ENCODE measurements at places on chromosomes 5 and 9.

DNA sequence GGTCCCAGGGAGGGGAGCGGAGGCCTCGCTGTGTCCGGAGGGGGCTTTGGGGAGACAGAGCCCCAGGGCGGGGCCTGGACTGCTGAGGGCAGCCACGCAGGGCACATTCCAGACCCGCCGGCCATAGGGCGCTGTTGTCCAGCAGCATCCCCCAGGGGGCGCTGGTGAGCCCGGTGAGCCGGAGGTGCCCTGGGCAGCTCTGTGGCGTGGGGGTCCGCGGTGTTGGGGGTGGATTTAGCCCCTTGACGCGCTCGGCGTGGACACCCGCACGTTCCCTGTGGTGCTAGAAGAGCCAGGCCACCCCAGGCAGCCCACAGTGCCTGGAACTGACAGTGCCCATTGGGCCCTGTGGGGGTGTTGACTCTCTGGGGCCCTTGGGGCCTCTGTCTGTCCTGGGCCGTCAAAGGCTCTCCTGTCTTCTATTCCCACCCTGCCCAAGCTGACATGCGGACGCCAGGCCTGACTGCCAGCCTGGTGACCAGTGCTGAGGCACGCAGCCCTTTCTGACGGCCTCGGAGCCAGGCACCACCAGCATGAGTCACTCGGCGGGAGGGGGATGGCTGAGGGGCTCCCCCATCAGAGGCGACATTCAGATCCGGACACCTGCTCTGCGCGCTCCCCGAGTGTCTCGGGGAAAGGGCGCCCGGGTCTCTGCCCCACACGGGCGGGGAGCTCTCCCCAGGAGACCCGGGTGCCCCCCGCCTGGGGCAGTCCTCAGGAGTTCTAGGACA lies 23.9 kb downstream of the TPPP start:
- DNase-seq = peak; percentile 16

DNA sequence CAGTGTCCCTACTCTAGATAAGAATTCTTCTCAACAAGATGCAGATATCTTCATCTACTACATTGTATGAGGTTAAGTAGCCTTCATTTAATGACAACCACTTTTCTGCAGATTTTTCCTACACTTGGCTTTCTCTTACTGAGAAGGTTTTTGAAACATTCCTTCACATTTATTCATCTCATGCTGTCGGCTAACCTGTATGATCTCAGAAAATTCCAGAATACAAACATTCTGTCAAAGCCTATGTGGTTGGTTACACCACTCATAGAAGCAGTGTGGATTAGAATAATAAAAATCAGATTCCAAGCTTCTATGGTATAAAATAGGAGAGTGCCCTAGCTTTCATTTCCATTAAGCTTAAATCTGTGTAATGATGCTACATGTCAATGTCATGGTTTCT lies 39.4 kb upstream of the ERCC6L2 start:
- no peak for DNase-seq

- no peak for DNase-seq
Measured at GRCh38 chr5:136819526-136820302, 454.4 kb upstream of the TRPC7 start.

- DNase-seq = no peak
Measured at GRCh38 chr5:180526269-180526668, 32.1 kb downstream of the CNOT6 start.

DNA sequence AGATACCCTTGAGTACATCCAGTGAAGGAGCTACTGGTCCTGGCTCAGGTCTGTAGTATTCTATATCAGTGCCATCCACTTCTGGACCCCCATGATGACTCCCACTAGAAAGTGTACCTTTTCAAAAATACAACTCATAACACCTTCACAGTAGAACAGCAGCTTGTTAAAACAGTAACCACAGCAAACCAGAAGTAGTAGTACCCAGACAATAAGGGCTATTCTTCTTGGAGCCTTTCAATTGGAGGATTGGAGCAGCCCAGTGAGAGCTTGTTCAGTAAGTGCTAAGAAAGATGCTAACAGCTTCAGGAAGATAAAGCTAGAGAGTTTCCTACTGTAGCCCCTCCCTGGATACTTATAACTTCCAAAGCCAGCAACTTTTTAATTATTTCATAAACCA lies 10.1 kb downstream of the ARL14EPL start:
- no peak for DNase-seq

- DNase-seq = no peak
Measured at GRCh38 chr9:88772575-88772974, 218.7 kb upstream of the S1PR3 start.

DNA sequence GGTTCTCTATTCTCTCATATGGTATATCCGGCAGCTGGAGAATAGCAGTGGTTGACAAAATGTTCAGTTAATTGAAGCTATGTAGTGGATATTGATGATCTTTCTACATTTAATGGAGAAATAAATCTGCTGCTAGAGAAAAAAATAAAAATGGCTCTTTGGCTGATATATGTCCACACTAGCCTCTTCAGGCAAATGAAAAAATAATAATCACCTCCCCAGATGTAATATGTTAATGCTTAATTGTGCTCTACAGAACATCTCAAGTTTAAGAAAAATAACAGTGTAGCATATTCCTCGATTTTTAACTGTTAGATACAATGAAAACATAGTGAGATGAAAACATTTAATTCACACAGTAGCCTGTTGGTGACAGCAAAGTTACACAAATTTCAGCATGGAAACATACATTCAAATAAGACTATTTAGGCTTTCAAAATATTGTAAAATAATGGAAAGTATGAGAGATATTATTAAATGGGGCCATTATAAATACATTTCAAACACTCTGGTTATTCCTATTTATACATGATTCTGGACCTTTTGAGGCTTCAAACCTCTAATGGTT lies 543.0 kb downstream of the MAT2B start:
- peak; percentile 70 for DNase-seq

DNA sequence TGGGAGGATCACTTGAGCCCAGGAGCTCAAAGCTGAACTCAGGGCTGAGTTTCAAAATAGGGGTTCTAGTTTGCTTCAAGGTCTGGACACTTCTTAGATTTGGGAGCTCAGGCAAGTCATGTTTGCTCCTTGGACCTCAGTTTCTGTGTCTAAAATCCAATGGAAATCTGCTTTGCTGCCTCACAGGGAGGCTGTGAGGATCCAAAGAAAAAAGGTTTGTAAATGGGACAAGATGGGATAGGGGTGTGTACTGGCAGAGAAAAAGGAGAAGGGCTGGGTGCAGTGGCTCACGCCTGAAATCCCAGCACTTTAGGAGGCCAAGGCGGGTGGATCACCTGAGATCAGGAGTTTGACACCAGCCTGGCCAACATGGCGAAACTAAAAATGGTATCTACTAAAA lies 39.6 kb upstream of the SH3PXD2B start:
- no peak for DNase-seq

- DNase-seq = peak; percentile 71
Measured at GRCh38 chr9:94002316-94003140, 47.4 kb upstream of the BARX1 start.

DNA sequence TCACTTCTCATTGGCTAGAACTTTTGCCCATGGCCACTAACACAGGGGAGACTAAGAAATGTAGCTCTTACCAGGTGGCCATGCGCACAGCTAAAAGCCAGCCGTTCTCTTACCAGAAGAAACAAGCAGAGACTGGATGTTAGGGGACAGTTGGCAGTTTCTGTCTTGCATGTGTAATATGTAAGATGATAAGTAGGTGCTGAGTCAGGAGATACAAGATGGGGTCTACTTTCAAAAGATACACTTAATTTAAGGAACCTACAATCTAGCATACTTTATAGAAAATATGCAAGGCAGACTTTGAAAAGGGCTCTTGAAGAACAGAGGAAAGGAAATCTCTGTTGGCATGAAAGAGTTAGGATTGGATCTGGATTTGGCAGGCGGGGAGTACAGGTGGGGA lies 244.5 kb downstream of the ZSWIM6 start:
- no peak for DNase-seq

GRCh38 chr5:71738662-71739361 lies 19.7 kb downstream of the CARTPT start:
- DNase-seq = no peak

GRCh38 chr5:169735913-169736312 lies 98.8 kb downstream of the DOCK2 start:
- DNase-seq = no peak

GRCh38 chr5:61817472-61818326 lies 485.6 kb downstream of the ZSWIM6 start:
- peak; percentile 59 for DNase-seq

GRCh38 chr5:34498572-34498971 lies 157.6 kb upstream of the RAI14 start:
- no peak for DNase-seq

Data from fibroblast of pulmonary artery (primary cell).